H7 (cell line): ENCODE measurements at places on chromosomes 2 and 18. TPM values are rescaled to one million over a fixed set of nuclear protein-coding genes. Genes with fewer than 3 reads are reported as not detected.
A peak's percentile ranks its signal among the peaks of the same experiment; 100 is the strongest.

DNAJC5G gene
- total RNA-seq, result not detected in 2 replicates

ABCA12 gene
- total RNA-seq, result not detected in 2 replicates

- DNase-seq, result peak; percentile 2
These were observed 16.4 kb downstream of the DYNAP start for GRCh38 chr18:54607213-54608027.

DNA sequence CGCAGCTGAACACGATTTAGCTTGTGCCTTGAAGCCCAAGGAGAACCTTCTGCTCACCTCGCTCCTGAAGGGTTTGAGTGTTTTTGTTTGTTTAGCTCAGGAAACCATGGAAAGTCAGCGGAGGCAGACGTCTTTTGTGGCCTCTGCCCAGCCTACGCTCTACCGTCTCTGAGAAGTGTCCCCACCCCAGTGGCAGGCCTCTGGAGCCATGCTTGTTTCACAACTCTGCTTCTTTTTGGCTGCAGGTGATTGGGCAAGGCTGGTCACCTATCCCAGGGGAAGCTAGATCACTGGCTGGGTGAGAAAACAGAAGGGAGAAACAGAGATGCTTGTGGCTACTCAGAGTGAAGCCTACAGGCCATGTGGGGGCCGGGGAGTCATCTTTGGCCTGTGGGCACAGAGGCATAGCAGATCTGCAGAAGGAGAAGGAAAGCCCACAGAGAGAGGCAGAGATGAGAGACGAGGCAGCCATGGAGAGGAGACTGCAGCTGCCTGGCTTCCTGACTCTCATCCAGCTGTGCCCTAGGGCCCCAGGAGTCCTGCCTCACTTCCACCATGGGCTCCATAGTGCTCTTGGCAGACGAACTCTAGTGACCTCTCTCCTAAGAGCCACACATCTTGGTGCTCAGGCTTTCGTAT, 50.1 kb downstream of the CIB4 start:
- DNase-seq, result no peak

DUSP19 gene
- 0.66 and 1.3 TPM in 2 replicates for total RNA-seq

- DNase-seq, result no peak
These were observed 60.1 kb downstream of the ST3GAL5 start for GRCh38 chr2:85828725-85829124.

DNA sequence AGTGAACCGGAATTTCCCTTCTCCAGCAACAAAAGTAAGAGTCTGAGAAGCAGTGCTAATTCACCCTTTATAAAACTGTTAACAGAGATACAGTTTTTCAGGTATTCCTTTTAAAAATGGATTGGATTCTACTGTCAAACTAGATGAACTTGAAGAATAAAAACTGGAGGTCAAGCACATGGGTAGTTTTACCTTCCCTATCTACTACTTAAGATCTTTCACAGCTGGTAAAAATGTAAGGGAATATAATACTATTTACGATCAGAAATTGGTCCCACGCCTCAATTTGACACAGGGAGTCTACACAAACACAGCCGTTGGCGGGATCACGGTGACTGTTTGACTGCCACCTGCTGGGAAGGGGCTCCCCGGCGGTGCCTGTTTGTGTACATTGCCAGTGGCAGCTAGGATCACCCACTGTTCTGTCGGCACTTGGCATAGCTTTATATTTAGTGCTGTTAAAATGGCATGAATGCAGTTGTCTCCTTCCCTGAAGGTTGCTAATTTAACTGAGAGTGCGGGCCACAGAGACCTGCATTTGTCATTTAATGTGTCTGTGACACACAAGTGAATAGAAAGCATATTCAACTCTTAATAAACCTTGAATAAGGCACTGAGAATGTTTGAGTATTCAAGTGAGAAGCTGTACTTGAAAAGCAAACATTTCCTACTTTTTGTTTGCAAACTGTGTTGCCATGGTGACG, 59.5 kb downstream of the ABCG8 start:
- peak; percentile 25 for DNase-seq

DNA sequence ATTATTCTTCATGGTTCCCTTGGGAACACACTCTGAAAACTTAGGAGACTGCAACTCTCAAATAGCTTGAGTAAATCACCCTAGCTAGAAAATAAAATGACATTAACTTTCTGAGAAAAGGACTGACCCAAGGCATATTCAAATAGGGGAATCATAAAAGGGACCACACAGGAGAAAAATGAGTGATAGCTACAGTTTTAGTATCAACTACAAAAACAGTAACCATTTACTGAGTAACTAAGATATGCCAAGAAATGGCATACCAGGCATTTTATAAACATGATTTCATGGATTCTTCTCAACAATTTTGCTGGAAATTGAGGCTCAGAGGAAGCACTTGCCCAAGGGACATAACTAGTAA, 84.5 kb downstream of the AFF3 start:
- DNase-seq, result no peak

DNA sequence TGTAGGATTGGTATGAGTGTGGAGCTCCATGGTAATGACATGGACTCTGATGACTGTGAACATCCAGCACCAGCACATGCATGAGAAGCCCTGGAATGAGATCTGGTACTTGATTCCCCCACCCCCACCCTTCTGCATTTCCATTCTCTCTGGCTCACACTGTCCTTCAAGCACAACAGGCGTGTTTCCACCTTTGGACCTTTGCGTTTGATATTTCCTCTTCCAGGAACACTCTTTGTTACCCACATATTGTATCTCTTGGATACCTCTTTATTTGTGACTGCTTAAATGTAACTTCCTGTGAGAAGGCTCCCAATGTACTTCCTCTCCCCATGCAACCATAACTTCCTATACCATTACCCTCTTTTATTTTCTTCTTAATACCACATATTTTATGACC, 263.8 kb downstream of the HNMT start:
- no peak for DNase-seq

DNA sequence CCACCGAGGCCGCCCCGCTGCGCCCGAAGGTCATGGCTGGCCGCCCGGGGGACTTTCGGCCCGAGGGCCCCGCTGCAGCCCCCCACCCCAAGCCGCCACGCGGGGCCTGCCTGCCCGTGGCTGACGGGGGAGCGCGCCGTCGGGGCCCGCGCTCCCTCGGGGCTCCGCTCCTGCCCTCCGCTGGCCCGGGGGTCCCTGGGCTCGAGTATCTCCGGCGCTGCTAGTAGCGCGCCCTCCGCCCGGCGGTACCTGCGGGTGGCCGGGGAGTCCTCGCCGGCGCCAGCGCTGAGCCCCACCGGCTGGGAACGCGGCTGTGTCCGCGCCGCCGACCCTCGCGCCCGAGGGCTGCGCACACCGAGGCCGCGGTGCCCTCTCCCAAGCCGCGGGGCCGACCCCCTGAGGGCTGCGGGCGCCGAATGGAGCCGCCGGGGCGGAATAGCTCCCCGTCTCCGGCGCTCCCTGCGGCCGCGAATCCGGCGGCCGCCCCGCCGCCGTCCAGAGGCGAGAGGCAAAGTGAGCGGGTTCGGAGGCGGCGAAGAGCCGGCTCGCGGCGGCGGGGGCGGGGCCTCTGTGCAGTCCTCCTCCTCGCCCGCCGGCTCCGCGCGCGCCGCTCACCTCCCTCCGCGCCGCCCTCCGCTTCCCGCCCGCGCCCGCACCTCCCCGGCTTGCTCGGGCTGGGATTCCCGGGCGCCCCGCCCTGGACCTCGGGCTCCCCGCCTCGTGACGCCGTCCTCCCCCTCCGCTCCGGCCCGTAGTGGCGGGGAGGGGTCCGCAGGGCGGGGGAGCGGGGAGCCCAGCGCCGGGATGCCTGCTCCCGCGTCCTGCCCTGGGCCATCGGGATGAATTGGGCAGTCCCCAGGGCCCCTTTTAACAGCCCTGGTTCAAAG, at the start of gene KCNG3:
TSS of gene KCNG3 (minus strand) at position 515 of the 887 bp plus-strand sequence. CDS start at position 34, 481 bp downstream.
- peak; percentile 94 for DNase-seq

INPP5D gene
- 1.7 and 5.2 TPM in 2 replicates for total RNA-seq

RAB17 gene
- 23.3 and 25.5 TPM in 2 replicates for total RNA-seq

IMPA2 gene
- total RNA-seq, result 161 and 210 TPM in 2 replicates

REG1A gene
- 0.24 and 0.70 TPM in 2 replicates for total RNA-seq

CCDC68 gene
- 0.10 TPM in 1 of 2 replicates, not detected in the other for total RNA-seq

GRCh38 chr2:20622731-20623130, 28.2 kb downstream of the HS1BP3 start:
- DNase-seq, result no peak

DNA sequence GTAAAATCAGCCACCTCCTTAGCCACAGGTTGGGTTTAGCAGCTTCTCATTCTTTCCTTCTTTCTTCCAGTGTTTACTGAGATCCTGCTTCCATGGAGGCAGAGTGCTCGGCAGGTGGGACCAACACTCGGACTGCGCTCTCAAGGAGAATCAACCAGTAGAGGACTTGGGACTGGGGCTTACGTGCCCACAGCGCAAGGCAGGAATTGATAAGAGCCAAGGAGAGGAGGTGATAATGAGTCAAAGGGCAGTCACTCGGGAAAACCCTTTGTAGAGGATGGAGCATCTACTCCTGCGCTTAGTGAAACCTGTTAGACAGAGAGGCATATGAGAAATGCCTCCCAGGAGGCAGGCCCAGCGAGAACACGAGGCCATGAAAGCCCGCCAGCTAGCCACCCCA, 2.9 kb upstream of the MRO start:
- DNase-seq, result no peak

GKN2 gene
- total RNA-seq, result not detected in 2 replicates

NPC1 gene
- 18.1 and 20.9 TPM in 2 replicates for total RNA-seq

CFC1 gene
- total RNA-seq, result 0.30 and 0.52 TPM in 2 replicates

- no peak for DNase-seq
These were observed 25.2 kb downstream of the MOCOS start for GRCh38 chr18:36212301-36213171.

FSHR gene
- not detected in 2 replicates for total RNA-seq

GRCh38 chr2:47206181-47206580, 51.1 kb upstream of the STPG4 start:
- no peak for DNase-seq

DNA sequence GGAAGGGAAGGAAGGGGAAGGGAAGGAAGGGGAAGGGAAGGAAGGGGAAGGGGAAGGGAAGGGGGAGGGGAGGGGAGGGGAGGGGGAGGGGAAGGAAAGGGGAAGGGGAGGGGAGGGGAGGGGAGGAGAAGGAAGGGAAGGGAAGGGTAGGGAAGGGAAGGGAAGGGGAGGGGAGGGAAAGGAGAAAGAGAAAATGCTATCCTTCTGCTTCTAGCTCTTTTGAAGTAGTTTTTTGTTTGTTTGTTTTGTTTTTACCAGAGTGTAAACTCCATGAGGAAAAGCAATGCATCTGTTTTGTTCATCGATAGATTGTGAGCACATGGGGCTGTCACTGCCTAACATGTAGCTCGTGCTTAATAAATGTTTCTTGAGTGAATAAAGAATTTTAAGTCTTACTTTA, 1592.7 kb upstream of the ACVR2A start:
- no peak for DNase-seq

GRCh38 chr18:61908661-61909060, 15.9 kb upstream of the RNF152 start:
- DNase-seq, result no peak

DNA sequence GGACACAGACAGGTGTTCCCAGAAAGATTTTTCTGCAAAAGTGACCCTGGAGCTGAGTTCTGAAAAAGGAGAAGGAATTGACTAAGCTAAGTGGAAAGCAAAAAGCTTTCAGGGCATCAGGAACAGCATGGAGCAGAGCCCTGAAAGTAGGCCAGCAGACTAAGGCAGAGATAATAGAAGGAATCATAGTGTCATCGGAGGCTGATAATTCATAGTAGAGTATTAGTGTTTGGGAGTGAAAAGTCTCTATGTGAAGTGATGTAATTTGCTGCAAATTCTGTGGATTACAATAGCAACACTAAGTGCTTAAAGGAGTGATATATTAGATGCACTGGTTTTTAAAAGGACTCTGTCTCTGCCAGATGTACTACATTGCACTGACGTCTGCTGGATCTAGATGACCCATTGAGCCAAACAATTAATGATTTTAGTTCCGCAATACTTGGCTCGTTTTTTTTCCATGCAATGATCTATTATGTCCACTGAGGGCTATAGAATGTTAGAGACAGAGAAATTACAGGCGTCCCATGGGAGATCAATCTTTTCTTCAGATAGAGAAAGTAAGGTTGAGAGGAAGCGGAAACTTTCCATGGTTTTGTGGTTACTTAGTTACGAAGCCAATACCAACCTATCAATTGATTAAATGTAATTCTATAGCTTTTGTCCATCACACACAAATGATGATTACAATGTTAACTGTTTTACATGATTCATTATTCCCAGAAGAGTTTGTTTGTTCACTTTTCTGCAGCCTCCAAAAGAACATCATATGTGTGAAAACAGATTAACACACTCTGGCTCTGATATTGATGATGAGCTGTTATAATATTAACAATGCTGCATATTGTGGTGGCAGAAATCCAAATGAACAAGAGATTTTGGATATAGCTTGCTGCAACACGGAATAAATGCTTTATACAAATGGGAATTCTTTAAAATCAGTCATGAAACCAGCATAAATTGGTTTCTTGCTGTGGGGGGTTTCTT, 143.7 kb downstream of the MC4R start:
- no peak for DNase-seq

GRCh38 chr2:199471443-199472057, 13.8 kb upstream of the SATB2 start:
- DNase-seq, result peak; percentile 93

- DNase-seq, result peak; percentile 95
These were observed 595 bp downstream of the PARD6G start for GRCh38 chr18:80246445-80247392.

ITGA4 gene
- total RNA-seq, result 1.6 and 2.2 TPM in 2 replicates

DNA sequence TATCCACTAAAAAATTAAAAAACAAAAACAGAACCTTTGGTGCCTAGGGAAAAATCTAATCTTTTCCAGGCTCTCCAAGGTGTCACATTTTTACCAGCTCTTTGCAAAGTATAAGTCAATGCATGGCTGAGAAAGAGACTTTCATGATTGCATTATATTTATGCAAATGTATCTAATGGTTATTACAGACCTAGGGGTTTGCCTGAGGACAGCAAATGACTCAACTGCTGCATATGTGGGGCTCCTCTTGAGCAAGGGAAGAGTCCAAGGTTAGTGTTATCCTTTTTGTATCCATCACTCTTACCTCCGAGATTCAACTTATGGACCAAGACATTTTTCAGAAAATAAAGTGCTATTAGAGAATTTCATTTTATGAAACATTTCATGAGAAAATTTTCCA, 33.9 kb upstream of the RMP24 start:
- no peak for DNase-seq

GRCh38 chr2:120869036-120869729, 133.5 kb downstream of the GLI2 start:
- DNase-seq, result no peak
